Fibroblast of skin of left quadriceps (primary cell): ENCODE measurements at places on chromosomes 11 and 22.

- no peak for DNase-seq
Measured at GRCh38 chr22:30033137-30033536, 47.1 kb upstream of the HORMAD2 start.

- DNase-seq: no peak
Measured at GRCh38 chr11:111836721-111837120, 34.7 kb downstream of the ALG9 start.

GRCh38 chr22:35630387-35630793 is 13.3 kb upstream of the MB start:
- DNase-seq: no peak

- no peak for DNase-seq
Measured at GRCh38 chr11:62062223-62062861, 61.5 kb upstream of the INCENP start.

- no peak for DNase-seq
Measured at GRCh38 chr11:93646399-93646798, 15.1 kb upstream of the CEP295 start.

DNA sequence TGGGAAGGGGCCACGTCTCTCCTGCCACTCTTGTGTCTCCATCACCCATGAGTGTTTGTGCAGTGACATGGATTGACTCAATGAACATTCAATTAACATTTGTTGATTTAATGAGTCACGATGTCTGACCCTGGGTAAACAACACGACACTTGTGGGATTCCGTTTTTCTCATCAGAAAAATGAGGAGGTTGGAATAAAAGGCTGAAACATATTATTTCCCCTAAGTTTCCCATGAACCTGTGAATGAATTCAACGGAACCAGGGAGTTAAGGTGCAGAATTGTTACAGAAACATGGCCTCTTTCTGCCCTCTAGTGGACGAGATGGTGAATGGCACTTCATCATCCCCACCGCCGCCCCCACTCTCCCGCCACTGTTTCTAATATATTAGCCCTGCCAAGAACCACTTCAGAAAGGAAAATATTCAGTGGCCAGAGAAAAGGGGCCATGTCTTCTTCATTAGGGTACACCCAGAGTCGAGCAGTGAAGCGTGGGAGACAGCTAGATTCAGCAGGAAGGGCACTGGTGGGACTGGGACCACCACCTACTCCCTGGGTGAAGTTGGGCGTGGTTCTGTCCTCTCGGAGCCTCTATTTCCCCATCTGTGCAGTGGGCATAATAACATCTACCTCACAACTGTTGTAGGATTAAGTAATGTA is 46.3 kb upstream of the SYT13 start:
- no peak for DNase-seq
